ENCODE measurements at places on chromosomes 11 and 22. TPM values are rescaled to one million over a fixed set of nuclear protein-coding genes. Genes with fewer than 3 reads are reported as not detected.

Gene OR6Q1
- not detected for total RNA-seq

Gene VSTM5
- total RNA-seq, result not detected

Gene MS4A4A
- total RNA-seq, result not detected

Gene RFPL2
- not detected for total RNA-seq
